Spinal cord (tissue), 10 donors: ENCODE measurements at places on chromosomes 5 and 9. TPM values are rescaled to one million over a fixed set of nuclear protein-coding genes. Genes with fewer than 3 reads are reported as not detected.

DNA sequence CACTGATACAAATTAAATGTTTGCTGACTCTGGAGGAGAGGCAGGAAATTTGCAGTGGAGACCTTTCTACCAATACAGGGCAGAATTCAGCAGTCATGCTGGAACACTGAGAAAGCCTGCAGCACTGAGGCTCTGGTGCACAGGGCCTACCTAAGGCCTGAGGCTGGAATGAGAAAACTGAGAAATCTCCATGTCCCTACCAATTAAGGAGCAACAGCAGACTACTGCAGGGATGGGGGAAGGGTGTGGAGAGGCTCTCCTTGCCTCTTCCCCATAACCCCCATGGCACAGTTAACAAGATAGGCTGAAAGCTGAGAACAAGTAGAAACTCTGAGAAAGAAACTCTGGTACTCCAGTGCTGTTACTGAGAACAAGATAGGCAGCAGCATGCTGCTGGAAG, 10.5 kb downstream of the FBXO4 start:
- no peak overlapping the region for H3K4me3 ChIP-seq
- H3K36me3 ChIP-seq: peaks cover under 1% of the 10 kb centered on the region
- H3K27me3 ChIP-seq: no peaks in the 10 kb centered on the region
- no peak overlapping the region for H3K27ac ChIP-seq
- H3K4me1 ChIP-seq: no peaks in the 10 kb centered on the region
- DNase-seq: no peak

- no peak for DNase-seq
- H3K36me3 ChIP-seq: no peaks in the 10 kb centered on the region
- H3K27ac ChIP-seq: no peak overlapping the region
- no peak overlapping the region for H3K4me3 ChIP-seq
Observed at GRCh38 chr5:135559354-135559753, 19.4 kb downstream of the CXCL14 start.

DNA sequence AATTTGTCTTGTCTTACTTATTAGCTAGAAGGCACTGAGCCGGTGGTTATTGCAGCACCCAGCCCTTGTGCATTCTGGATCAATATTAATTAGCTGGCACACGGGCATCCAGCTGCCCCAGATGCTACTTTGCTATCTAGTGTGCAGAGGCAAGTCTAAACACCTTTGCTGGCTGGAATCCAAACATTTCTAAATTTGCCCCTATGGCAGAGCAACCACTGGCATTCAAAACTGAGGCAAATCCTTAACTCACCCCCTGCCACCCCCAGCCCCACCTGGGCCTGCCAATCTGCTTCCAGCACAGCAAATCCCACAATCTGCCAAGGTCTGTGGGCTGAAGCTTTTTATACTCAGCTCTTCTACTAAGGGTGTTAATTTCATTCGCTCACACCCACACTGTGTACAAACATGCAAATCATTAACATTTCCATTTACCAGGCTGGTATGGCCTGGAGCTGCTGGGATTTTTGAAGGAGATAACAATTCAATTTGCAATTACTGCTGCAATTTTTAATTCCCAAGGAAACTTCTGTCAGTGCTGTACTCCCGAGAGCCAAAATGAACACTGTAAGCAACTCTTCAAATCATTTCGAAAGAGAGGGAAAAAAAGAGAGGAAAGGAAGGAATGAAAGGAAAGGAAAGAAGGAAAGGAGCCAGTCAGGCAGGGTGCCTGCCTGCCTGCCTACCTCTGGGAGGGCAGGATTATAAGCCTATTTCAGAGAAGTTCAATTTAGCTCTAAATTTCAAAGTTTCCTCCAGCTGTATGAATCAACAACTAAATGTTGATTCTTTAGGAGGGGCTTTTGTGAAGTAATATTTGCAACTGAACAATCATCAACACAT, 35.5 kb downstream of the RAPGEF1 start:
- DNase-seq: no peak
- H3K27me3 ChIP-seq: no peaks in the 10 kb centered on the region
- no peaks in the 10 kb centered on the region for H3K36me3 ChIP-seq
- peaks cover 30% of the 10 kb centered on the region for H3K4me1 ChIP-seq
- no peak overlapping the region for H3K4me3 ChIP-seq
- no peak overlapping the region for H3K27ac ChIP-seq

DNA sequence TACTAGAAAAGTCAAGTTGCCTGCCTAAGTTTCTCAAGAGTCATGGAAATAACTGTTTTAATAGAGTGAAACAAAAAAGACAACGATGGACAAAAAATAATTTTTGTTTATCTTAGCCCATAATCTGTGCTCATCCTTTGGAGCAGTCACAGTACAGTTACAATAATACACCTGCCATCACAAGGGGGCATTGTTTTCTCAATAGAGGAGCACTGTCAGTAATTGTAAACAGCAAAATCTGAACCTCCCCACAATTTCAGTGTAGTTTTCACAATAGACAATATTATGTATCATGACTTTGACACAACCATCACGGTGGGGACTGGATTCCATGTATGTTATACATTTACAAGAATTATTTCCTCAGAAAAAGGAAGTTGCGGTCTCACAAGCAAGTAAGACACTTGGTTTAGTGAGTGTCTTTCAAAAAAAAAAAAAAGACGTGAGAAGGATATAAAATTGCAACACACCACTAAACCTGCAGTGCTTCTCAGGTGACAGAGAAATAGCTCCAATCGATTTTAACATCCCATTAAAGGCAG, 586.3 kb downstream of the PTPRD start:
- H3K27ac ChIP-seq: no peak overlapping the region
- no peaks in the 10 kb centered on the region for H3K27me3 ChIP-seq
- peak; percentile 48 for DNase-seq
- H3K36me3 ChIP-seq: no peaks in the 10 kb centered on the region

- no peaks in the 10 kb centered on the region for H3K27me3 ChIP-seq
- no peak overlapping the region for H3K27ac ChIP-seq
- H3K36me3 ChIP-seq: no peaks in the 10 kb centered on the region
- DNase-seq: no peak
- H3K4me1 ChIP-seq: no peaks in the 10 kb centered on the region
- no peak overlapping the region for H3K4me3 ChIP-seq
Observed at GRCh38 chr9:107761307-107761706, 271.7 kb upstream of the KLF4 start.

DNA sequence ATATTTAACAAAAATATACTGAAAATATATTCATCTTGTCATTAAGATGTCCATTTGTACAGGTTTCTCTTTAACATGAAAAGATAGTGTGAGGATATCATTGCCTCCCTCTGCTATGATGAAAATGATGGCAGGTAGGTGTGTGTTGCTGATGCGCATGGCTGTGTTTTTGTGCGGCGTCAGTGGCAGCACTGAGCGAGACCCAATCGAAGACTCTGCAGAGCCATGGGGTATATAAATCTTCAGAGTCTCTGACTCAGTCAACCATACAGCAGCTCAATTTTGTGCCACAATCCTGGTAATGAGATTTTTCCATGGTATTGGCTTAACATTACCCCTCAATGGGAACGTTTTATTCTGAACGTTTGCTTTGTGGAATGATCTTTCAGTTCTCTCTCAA, 153.5 kb upstream of the IQGAP2 start:
- no peak overlapping the region for H3K27ac ChIP-seq
- H3K36me3 ChIP-seq: no peaks in the 10 kb centered on the region
- H3K4me3 ChIP-seq: no peak overlapping the region

DNA sequence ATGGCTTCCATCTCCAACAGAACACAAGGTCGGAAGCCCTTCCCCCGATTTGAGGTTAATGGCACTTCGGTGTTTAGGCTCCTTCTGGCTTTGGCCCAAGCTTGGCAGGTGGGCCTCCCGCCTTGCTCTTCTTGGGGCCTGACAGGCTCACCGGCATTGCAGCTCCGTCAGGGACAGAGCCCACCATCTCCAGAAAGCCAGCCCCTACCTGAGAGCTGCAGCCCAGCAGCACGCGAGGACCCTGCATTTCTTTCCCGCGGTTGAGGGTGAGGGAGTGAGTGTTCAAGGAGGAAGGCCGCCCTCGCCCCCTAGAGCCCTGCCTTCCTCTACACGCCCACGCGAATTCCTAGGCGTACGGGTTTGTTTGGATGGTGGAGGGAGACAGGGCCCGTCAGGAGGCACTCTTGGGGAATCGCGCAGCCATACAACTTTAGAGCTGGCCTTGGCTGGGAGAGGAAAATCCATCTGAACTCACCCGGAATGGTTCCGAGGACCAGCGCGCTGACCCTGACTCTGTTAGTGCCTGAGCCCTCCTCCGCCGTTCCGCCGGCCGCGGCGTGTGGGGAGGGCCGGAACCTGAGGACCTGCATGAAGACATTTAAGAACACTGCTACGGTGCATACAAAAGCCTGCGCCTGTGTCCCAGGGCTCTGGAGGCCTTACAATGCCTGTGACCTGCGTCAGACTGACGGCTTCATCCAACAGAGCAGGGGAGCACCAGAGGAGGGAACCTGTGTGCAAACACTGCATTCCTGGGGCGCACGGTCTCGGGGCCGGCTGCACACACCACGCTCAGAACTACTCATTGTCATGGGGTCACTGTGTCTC, 73.8 kb downstream of the MRPL36 start:
- H3K27me3 ChIP-seq: peaks cover 8% of the 10 kb centered on the region
- no peak overlapping the region for H3K27ac ChIP-seq
- H3K4me1 ChIP-seq: peaks cover 19% of the 10 kb centered on the region
- no peak for DNase-seq

- no peaks in the 10 kb centered on the region for H3K36me3 ChIP-seq
- no peaks in the 10 kb centered on the region for H3K27me3 ChIP-seq
- H3K27ac ChIP-seq: no peak overlapping the region
- peaks cover 11% of the 10 kb centered on the region for H3K4me1 ChIP-seq
- DNase-seq: no peak
- no peak overlapping the region for H3K4me3 ChIP-seq
Observed at GRCh38 chr9:90965226-90966030, 163.8 kb downstream of the SYK start.

- no peak overlapping the region for H3K4me3 ChIP-seq
- H3K36me3 ChIP-seq: no peaks in the 10 kb centered on the region
- DNase-seq: no peak
- no peak overlapping the region for H3K27ac ChIP-seq
Observed at GRCh38 chr9:107631788-107632187, 142.2 kb upstream of the KLF4 start.

GRCh38 chr9:84969084-84969483, 299.6 kb downstream of the NTRK2 start:
- H3K27me3 ChIP-seq: no peaks in the 10 kb centered on the region
- no peak overlapping the region for H3K4me3 ChIP-seq
- H3K36me3 ChIP-seq: no peaks in the 10 kb centered on the region
- H3K4me1 ChIP-seq: peaks cover 4% of the 10 kb centered on the region
- H3K27ac ChIP-seq: no peak overlapping the region
- no peak for DNase-seq

DNA sequence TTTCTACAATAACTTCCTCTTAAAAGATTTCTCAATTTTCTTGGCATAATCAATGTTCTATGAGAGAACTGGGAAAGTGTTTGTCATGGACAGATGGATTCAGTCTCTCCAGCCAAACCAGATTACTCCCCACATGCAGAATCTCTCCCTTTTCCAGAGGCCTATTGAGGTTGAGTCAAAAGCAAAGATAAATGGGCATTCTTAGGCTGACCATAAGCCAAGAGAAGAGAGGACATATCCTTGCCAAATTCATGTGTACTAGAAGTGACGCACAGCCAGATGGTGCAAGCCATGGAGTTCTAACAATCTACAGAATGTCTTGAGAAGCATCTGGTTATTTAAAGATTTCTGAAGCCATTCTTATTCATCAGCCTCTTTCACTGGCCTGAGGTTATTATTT, 2115.0 kb downstream of the MAT2B start:
- no peaks in the 10 kb centered on the region for H3K4me1 ChIP-seq
- no peaks in the 10 kb centered on the region for H3K36me3 ChIP-seq
- no peak overlapping the region for H3K4me3 ChIP-seq
- H3K27ac ChIP-seq: no peak overlapping the region
- no peaks in the 10 kb centered on the region for H3K27me3 ChIP-seq

DNA sequence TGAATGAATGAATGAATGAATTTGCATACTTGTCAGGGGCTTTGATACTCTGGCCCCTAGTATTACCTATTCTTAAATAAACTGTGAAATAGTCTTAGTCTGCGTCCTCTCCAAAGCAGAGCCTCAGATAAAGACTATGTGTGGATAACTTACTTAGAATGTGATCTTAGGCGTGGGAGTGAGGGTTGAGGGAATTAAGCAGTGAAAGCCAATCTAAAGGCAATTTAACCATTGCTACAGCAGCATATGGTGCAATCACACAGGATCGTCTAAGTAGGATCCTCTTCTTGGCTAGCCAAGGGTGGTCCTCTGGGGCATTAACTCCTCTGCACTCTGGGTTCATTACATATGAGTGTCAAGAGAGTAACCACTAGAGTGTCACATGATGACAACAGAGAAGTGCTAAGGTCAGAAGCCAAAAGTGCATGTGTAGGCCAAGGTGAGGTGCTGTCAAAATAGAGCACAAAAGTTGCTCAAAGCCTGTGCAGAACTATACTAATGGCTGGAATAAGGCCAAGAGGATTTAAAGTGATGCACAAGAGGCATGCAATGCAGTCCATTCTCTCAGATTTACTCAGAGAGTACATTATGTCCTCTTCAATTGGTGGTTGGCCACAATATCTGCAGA, 274.4 kb upstream of the SEMA6A start:
- H3K27me3 ChIP-seq: no peaks in the 10 kb centered on the region
- no peak overlapping the region for H3K4me3 ChIP-seq
- H3K4me1 ChIP-seq: no peaks in the 10 kb centered on the region
- H3K27ac ChIP-seq: no peak overlapping the region
- DNase-seq: no peak
- no peaks in the 10 kb centered on the region for H3K36me3 ChIP-seq

The PTGES gene
- 9.3 TPM for total RNA-seq

The ATG10 gene
- 11.8 TPM for total RNA-seq

The EGFL7 gene
- 21.9 TPM for total RNA-seq

The CYSRT1 gene
- total RNA-seq: 0.94 TPM

The ZNF366 gene
- 3.6 TPM for total RNA-seq

The CER1 gene
- total RNA-seq: 0.72 TPM

The ENTREP1 gene
- 24.2 TPM for total RNA-seq

The LCN12 gene
- 4.1 TPM for total RNA-seq

The ANKRD20A1 gene
- 8.9 TPM for total RNA-seq

The CORO2A gene
- total RNA-seq: 1.7 TPM

The C9 gene
- total RNA-seq: not detected

The TXNDC8 gene
- total RNA-seq: not detected
